Left renal pelvis (tissue), 4 donors: ENCODE measurements at places on chromosomes 1 and 21. TPM values are rescaled to one million over a fixed set of nuclear protein-coding genes. Genes with fewer than 3 reads are reported as not detected.

UBE2U gene
- not detected for polyA plus RNA-seq

DNA sequence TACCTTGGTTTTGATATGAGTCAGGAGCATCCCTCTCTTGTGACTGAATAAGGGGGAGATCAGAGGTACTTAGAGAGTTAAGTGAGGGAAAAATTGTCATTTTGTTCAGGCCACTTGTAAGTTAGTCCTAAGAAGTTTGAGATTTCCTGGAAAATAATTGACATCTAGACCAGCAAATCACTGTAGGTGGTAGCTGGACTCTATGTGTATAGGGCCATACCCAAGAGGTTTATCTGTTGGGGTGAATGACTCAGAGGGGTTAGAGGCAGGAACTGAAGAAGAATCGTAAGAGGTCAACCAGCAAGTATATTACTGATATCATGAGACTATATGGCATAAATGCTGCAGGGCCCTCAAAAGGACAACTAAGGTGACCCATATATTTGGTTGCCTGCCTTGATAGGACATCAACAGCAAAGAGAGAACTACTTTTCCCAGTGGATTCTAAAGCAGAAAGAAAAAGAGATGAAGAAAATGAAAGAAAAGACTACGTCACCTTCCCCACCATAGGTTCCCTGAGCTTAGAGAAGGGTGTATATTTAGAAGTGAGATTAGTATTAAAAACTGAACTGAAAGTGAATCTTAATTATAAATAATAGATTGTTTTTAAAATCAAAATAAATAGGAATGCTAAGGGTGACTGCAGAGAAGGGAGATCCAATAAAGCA, 8.0 kb upstream of the RNPC3 start:
- no peak for DNase-seq

DENND2C gene
- polyA plus RNA-seq, result 4.0 TPM

DNA sequence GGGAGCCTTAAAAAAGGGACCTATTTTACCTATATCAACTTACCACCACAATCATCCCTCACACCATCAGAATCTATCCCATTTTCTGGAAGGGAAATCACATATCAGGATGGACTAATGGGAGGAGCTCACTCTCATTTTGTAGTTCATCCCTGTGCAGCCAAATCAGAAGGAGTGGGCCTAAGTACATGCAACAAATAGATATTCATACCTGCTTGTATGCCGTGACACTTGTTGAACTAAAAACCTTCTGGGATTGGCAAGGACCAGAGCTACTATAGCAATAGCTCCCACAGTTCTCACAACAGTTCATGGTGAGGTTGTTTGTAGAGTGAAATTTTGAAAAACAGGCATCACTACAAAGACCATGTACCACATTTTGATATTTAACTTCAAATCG, 17.3 kb downstream of the ZMYM6 start:
- no peak for DNase-seq

GRCh38 chr1:154975409-154976059, 1.1 kb downstream of the CKS1B start:
- no peak for DNase-seq

DNA sequence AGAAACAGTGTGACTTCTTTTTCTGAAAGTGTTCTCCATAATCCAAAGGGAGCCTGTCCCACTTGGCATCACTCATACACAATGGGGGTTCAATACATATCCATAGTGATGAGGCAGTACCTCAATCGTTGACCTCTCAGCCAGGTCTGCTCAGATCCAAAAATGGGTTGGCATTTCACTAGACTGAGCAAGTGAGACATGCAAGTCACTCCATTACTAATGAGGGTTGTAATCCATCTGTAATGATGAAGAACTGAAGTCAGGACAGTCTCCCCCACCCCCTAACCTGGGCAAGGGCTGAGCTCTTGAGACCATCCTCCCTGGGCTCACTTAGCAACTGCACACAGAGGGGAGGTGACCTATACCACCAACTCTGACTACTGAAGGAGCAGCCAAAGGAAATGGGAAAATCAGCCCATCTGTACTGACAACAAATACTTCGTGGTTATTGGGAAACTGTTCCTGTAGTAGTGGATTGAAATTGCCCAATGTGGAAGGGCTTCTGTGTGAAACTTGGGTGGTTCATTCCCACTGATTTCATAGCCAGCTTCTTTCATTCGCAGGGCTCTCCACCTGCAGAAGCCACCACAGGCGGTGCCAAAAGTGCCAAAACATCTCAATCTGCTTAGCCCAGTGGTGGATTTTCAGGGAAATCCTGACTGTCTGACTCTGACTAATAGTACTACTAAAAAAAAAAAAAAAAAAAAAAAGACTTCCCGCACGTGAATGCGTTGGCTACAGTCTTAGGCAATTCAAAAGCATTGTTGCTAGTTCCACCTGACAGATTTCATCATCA, 5.0 kb downstream of the NGF start:
- no peak for DNase-seq

- DNase-seq, result no peak
Observed at GRCh38 chr1:76012341-76013205, 62.0 kb upstream of the ST6GALNAC3 start.

GRCh38 chr1:25135909-25136308, 96.4 kb downstream of the SYF2 start:
- no peak for DNase-seq

GRCh38 chr1:29309075-29309474, 72.8 kb downstream of the PTPRU start:
- DNase-seq, result no peak

RGSL1 gene
- not detected for polyA plus RNA-seq

DNA sequence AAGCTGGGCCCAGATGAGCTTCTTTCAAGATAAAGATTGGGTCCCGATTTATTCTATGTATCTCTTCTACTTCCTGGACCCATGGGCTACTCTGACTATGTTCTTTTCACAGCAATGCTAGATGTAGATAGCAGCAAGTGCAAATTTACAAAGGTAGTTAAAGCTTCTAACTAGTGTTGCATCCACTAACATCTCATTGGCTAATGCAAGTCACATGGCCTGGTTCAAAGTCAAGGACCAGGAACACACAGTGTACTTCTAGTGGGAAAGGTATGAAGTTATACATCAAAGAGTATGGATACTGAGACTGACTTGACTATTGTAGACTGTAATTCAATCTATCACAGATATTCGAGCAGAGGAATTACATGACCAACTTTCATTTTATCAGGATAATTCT, 588.8 kb downstream of the PLA2G4A start:
- no peak for DNase-seq

LRRIQ3 gene
- polyA plus RNA-seq, result 5.7 TPM

- no peak for DNase-seq
Observed at GRCh38 chr1:240306673-240307072, 215.0 kb downstream of the FMN2 start.

DNA sequence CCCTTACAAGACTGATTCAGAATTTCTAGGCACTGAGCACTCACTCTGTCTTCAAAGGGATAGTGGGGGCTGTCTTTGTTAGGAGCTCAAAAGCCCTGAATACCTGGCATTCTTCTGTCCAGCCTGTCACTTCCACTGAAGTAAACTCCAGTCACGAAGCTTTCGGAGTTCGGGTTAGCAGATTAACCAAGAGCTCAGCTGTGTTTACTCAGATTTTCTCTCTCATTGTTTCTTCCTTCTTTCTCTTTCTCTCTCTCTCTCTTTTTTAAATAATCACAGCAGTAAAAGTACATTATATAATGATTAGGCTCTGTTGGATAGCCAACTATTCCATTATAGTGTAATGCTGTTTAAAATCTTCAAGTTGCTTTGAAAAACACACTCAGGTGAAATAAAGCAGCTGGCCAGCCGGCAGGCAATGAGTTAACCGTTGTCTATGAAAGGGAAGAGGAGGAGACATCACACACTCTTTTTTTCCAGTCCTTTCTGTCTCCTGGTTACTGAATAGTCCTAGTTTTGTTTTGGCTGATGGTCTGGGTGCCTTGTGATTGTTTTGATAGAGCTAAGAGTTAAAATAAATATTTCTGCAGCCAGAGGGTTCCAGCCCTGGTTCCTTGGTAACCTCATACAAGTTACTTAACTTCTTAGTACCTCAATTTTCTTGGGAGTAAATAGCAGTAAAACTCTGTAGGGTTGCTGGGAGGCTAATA, 89.8 kb downstream of the ADSS2 start:
- DNase-seq, result no peak

KRTAP12-3 gene
- not detected for polyA plus RNA-seq

GRCh38 chr1:98906361-98906760, 98.3 kb downstream of the PLPPR5 start:
- DNase-seq, result no peak

SFT2D2 gene
- polyA plus RNA-seq, result 18.5 TPM
